ENCODE measurements at places on chromosomes 2 and 18.

DNA sequence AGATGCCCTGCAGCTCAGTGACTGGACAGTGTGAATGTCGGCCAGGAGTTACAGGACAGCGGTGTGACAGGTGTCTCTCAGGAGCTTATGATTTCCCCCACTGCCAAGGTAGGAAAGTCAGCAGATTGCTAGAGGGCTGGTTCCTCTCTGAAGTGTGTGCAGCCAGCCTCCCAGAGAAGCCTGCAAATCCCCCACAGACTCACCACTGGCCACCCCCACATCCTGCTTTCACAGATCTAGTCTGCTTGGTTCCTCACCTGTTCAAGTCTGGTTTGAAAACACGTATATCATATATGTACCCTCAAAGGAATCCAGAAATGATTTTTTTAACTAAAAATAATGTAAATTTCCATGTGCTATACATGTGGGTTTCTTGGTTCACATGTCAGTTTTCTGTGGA, 121.1 kb downstream of the LAMA3 start:
- no peak for DNase-seq

DNA sequence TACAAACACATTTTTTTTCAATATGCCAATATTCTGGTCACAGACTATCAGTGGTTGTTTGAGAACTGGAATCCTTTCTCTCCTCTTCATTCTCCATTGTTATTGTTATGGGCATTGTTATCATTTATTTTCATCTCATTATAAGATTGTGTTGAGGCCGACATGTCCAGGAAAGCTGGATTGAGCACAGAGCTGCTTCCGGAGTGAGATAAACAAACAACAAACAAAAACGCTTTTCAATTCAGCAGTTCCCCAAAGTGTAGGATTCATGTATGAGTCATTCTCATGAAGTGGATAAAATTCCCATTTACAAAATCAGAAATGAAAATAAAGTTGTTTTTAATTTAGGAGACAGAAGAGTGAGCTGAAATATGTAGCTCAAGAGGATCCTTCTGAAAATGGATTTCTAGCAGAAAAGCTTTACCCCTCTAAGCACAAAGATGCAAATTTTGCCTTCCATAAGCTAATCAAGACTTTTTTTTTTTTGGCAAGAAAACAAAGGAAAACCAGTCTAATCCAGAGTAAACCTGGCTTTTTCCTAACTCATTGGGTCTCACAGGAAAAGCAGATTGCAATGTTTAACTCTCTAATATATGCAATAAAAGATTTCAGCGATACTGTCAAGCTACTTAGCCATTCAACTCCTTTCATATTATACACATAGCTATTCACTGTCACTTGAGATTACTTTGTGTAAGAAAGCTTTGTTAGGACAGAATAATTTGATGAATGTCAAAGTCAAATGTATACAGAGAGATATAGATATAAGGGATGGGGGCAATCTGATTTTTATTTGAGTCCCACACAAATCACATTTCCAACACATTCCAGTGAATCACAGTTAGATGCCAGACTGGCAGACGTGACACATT, 1441.7 kb upstream of the CELF4 start:
- no peak for DNase-seq

GRCh38 chr2:215435870-215436704, at the start of gene FN1:
TSS of gene FN1 (minus strand) at chr2:215436068. CDS start at chr2:215435802, 266 bp downstream.
- DNase-seq = peak; percentile 58

DNA sequence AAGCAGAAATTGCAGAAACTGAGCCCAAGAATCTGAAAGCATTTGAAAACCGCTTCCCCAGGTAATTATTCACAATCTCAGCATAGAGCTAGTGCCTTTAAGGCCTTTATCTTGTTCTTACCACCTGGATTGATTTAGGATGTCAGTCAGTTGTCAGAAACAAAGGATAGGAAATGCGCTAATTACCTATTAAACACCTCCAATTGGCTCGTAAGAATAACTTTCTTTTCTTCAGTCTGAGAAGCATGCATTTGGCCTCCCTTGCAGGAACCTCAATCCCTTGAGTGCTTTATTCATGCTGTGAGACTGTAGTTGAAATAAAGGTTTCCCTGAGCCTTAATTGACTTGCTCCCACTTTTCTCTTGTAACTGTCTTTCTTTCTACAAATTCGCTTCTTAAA, 400.3 kb upstream of the LRATD1 start:
- DNase-seq = no peak

- no peak for DNase-seq
Measured at GRCh38 chr2:98072442-98072841, 14.5 kb upstream of the VWA3B start.

DNA sequence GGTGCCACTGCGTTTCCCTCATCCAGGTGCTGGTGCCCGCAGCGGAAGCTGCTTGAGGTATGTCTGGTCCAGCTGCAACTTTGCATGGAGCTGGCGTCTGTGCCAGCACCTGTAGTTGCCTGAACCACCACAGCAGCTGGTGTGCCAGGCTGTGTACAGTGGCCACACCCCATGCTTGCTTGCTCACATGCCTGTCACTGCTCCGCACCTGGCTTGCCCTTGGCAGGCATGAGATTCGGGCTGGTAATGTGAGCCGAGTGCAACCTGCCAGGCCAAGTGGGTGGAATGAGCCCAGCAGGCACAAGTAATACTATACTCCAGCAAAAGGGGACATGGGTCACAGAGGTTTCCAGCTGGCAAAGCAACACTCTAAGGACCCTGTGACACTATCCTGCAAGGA, 1123.3 kb upstream of the ACVR2A start:
- no peak for DNase-seq

DNA sequence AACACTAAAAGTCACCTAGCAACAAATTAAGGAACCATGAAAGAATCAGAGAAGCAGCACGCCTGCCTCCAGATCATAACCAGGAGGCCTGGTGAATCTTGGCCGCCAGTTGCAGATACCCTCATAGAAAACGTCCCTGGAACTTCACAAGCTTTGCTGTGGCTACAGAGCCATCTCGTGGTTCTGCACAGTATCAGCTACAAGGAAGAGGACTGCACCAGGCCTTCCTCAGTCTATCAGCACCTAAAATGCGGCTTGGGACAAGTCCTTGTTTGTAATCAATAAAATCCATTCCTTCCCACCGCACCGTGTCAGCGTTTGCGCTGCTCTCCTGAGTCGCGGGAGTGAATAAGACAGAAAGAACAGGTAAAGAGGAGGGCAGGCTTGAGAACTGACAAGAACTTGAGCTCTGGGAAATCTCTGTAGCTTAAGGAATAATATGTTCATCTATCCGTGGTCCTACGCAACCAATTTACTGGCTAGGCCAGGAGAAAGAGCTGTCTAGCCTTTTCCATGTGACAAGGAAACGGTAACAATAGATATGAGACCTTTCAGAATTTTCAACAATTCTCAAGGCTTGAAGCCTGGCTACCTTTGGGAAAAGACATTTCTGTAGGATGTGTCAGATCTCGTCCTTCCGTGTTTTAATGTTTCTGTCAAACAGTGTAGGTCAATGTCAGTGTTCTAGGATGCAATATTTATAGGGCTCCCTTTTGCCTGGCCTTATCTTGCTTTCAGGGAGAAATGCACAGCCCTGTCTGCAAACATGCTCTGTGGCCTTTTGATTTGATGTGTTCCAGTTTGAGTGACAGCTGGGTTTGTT, 128.5 kb upstream of the RAB12 start:
- peak; percentile 18 for DNase-seq

- no peak for DNase-seq
Measured at GRCh38 chr2:100747996-100748615, 71.8 kb upstream of the NPAS2 start.

DNA sequence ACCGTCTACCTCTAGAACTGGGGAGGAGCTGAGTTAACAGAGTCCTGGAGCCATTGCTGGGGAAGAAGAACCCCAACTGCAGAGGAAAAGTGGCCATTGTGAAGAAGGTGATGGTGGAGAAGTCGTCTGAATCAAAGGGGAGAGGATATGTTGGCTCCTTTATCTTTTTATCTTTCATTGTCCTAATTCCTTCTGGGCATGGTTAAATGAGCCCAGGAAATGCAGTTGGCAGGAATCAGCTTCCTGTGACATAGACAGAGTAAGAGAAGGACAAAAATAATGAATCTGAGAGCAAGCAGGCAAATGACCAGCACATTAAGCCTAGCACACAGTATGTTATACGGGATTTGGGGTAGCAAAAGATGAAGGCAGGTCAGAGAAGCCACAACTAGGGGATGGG, 16.0 kb upstream of the ACTR3 start:
- DNase-seq = no peak

GRCh38 chr2:109102588-109103233, 26.3 kb upstream of the SH3RF3 start:
- no peak for DNase-seq

- no peak for DNase-seq
Measured at GRCh38 chr18:8966821-8967220, 135.7 kb upstream of the NDUFV2 start.

GRCh38 chr2:15223887-15224286, 337.2 kb downstream of the NBAS start:
- DNase-seq = no peak

DNA sequence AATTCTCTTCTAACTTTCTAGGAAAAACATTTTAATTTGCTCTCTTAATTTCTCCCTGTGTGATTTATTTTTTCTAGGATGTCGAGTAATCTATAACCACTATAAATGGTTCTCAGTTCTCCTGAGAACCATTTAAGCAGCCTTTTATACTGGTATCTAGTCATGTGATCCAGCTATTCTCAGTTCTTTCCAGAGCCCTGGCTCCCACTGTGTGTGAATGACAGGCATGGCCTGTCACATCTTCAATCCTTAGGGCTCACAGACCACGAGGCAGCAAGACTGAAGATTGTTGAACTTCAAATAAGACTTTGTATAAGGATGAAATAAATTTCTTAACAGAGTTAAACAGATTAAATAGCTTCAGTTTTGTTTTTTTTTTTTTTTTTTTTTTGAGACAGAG, 219.4 kb downstream of the HNMT start:
- DNase-seq = no peak

DNA sequence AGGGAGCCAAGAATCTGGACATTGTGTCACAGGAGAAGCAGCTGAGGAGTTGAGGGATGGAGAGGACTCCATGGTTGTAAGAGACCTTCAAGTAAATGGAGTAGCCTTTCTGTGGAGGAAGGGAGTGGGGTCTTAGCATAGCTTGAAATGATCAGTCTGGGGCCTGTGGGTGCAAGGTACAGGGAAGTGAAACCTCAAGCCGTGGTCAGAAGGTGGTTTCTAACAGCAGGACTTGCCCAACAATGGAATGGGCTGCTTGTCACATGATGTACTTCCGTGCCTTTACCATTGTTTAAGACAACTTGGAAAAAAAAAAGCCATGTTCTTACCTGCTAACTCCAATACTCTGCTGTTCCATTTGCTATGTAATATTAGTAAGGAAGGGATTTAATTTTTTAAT, 140.7 kb downstream of the LDLRAD4 start:
- DNase-seq = no peak

DNA sequence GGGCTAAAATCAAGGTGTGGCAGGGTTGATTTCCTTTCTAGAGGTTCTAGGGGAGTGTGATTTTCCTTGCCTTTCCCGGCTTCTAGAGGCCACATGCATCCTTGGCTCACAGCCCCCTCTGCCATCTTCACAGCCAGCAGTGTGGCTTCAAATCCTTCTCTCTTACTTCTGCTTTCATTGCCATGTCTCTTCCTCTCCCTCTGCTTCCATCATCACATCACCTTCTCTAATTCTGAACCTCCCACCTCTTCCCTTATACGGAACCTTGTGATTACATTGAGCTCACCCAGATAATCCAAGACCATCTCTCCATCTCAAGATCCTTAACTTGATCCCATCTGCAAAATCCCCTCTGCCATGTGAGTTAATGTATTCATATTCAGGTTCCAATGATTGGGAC, 56.2 kb upstream of the RMDN2 start:
- DNase-seq = no peak

GRCh38 chr2:44392338-44392943, 30.7 kb downstream of the CAMKMT start:
- peak; percentile 73 for DNase-seq

GRCh38 chr18:68102117-68102516, 585.6 kb upstream of the DSEL start:
- DNase-seq = no peak

DNA sequence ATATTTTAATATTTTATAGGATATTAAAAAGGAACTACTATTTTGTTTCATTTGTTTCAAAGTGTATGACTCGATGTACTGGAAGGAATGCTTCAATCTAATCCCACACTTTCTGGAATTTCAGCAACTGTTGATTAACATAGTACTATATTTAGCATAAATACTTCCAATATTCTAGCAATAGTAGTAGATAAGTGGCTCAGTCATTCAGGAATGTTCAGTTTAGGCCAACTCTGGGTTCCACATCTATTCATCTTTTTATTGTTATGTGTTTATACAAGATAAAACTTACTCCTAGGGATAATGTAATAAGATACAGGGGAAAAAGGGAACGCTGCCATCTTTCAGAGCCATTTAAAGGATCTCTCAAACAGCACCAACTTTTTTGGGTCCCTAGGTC, 22.3 kb upstream of the ORC2 start:
- no peak for DNase-seq

DNA sequence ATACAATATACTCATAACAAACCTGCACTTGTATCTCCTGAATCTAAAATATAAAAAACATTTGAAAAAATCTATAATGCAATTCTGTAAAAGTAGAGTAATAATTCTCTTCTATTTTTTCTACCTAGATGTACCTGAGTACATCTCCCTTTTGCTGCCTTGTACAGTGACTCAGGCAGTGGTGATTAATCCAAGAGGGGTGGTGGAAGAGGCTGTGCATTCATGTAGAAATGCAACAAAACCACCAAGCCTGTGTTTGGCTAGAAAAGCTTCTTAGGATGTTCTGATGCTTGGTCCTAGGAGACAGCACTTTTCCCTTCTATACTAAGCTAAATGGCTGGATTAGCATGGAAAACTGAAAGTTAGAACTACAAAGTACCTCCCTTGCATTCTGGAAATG, 245.8 kb downstream of the DPP10 start:
- no peak for DNase-seq

DNA sequence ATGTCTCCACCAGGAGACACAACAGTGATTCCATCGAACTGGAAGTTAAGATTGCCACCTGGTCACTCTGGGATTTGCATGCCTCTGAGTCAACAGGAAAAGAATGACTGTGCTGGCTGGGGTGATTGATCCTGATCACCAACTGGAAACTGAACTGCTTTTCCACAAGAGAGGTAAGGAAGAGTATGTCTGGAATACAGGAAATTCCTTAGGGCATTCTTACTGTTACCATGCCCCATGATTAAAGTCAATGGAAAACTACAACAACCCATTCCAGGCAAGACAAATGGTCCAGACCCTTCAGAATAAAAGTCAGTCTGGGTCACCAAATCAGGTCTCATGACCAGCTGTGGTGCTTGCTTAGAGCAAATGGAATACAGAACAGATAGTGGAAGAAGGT, 12.0 kb upstream of the DDX1 start:
- peak; percentile 95 for DNase-seq

DNA sequence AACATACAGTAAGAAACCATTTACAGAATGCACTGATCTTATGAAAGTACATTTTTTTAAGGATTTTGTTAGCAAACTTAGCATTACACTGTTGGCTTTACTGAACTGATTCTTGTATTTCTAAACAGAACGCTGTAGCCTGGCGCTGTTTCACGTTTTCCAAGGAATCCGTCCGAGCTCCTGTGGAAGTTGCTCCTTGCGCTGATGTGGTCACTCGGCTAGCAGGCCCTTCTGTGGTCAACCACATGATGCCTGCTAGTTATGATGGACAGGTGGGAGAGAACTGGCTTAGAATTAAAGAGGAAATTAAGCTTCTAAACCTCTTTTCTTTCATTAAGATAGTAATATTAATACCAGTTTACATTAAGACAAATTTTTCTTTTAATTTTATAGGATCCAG, 76.8 kb downstream of the CEP192 start:
- DNase-seq = no peak

- peak; percentile 61 for DNase-seq
Measured at GRCh38 chr2:219041252-219041651, at the start of gene CFAP65. TSS of gene CFAP65 (minus strand) at chr2:219041516. CDS start at chr2:219039048, 2,468 bp downstream.
